Dermis blood vessel endothelial cell (primary cell): ENCODE measurements at places on chromosomes 3 and 15. TPM values are rescaled to one million over a fixed set of nuclear protein-coding genes. Genes with fewer than 3 reads are reported as not detected.

Gene CPNE4
- total RNA-seq: not detected in 2 replicates

Gene PLCH1
- total RNA-seq: under 0.01 TPM in 1 of 2 replicates, not detected in the other

Gene ZNF609
- 28.8 and 35.7 TPM in 2 replicates for total RNA-seq

Gene GHRL
- total RNA-seq: 0.19 and 0.68 TPM in 2 replicates

Gene SLC51A
- total RNA-seq: not detected in 2 replicates

Gene ZNF80
- not detected in 2 replicates for total RNA-seq

Gene SNAPC5
- total RNA-seq: 21.4 and 22.2 TPM in 2 replicates

Gene SLC6A1
- total RNA-seq: under 0.01 TPM in 1 of 2 replicates, not detected in the other

Gene CCRL2
- total RNA-seq: 5.1 and 5.7 TPM in 2 replicates

Gene BCL2A1
- total RNA-seq: not detected in 2 replicates

Gene MEIS2
- 12.9 and 13.8 TPM in 2 replicates for total RNA-seq

Gene KBTBD13
- not detected in 2 replicates for total RNA-seq

Gene RNF168
- total RNA-seq: 23.5 TPM in 2 replicates

Gene CHCHD6
- total RNA-seq: 3.7 and 5.6 TPM in 2 replicates

Gene CD276
- 43.6 and 106 TPM in 2 replicates for total RNA-seq

Gene TNFSF10
- total RNA-seq: 169 and 180 TPM in 2 replicates

Gene WDR93
- not detected in 2 replicates for total RNA-seq

Gene MAP2K1
- 39.2 and 41.4 TPM in 2 replicates for total RNA-seq

Gene ANKRD28
- total RNA-seq: 108 and 126 TPM in 2 replicates

Gene RBM6
- 34.4 and 60.4 TPM in 2 replicates for total RNA-seq
